ENCODE measurements at places on chromosomes 2 and 18. TPM values are rescaled to one million over a fixed set of nuclear protein-coding genes. Genes with fewer than 3 reads are reported as not detected.

SERPINB11 gene
- total RNA-seq = not detected

CENPO gene
- total RNA-seq = 26.5 TPM

LINC00305 gene
- total RNA-seq = not detected

L3MBTL4 gene
- 0.32 TPM for total RNA-seq

CDH2 gene
- 224 TPM for total RNA-seq

TMEM182 gene
- total RNA-seq = 5.8 TPM

KRCC1 gene
- 8.0 TPM for total RNA-seq

CYBRD1 gene
- total RNA-seq = 0.54 TPM

SPDYA gene
- 0.81 TPM for total RNA-seq

SERPINB4 gene
- not detected for total RNA-seq

SGPP2 gene
- total RNA-seq = 2.1 TPM

MCM6 gene
- total RNA-seq = 11.7 TPM

MSTN gene
- not detected for total RNA-seq

LYPD6 gene
- total RNA-seq = 1.5 TPM

INPP5D gene
- total RNA-seq = 2.2 TPM

CHRND gene
- 2.2 TPM for total RNA-seq

- no peak for DNase-seq
Measured at GRCh38 chr18:55863876-55864275, 275.9 kb upstream of the TCF4 start.

DNA sequence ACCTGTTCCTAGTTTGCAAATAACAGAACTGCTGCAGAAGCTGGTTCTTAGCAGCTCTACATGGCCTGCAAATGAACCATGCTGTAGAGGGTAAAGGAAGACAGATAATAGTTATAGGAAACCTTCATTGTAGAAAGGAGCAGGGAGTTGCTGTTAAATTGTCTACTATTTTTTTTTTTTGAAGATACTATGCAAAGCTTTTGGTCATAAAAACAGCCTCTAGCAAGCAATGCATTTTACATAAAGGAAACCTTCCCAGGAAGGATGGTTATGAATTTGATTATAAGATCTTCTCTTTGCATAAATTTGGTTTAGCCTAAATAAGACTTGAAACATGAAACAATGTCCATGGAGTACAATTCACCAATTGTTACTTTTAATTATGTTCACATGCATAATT lies 793.4 kb downstream of the SLC4A3 start:
- no peak for DNase-seq

DNA sequence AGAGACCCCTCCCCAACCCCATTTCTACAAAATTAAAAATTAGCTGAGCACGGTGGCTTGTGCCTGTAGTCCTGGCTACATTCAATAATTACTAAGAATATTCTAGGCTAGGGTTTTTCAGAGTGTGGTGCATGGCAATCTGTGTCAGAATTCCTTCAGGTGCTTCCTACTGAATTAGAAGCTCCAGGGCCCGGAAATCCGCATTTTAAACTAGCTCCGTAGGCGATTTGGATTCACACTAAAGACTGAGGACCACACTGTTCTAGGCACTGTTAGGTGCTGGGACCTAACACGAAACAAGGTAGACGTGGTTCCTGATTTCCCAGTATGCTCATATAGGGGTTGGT lies 628 bp upstream of the ZFAND2B start:
- no peak for DNase-seq

- no peak for DNase-seq
Measured at GRCh38 chr2:75598589-75599155, 37.9 kb upstream of the EVA1A start.

GRCh38 chr18:27614951-27615844 lies 430.1 kb upstream of the CHST9 start:
- no peak for DNase-seq

- no peak for DNase-seq
Measured at GRCh38 chr2:56455642-56456041, 271.9 kb downstream of the CCDC85A start.

- DNase-seq = no peak
Measured at GRCh38 chr18:58692422-58693185, 21.3 kb downstream of the MALT1 start.

GRCh38 chr2:120243875-120244553 lies 8.6 kb upstream of the RALB start:
- no peak for DNase-seq

DNA sequence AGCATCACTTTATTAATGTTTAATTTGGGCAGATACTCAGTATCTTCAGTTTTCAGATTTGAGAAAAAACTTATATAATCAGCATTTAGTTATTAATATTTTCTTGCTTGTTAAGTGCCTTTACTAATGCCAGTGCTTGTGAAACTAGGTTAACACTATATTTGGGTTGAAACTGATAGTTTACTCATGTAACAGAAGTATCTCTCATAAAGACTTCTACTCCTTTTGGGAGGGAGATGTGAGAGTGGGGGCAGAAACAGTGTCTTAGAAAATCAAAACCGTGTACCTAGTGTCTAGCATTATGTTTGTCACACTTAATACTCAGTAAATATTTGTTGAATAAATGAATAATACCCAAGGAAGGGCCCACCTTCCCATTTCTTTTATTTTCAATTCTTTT lies 129.5 kb downstream of the MSTN start:
- no peak for DNase-seq

DNA sequence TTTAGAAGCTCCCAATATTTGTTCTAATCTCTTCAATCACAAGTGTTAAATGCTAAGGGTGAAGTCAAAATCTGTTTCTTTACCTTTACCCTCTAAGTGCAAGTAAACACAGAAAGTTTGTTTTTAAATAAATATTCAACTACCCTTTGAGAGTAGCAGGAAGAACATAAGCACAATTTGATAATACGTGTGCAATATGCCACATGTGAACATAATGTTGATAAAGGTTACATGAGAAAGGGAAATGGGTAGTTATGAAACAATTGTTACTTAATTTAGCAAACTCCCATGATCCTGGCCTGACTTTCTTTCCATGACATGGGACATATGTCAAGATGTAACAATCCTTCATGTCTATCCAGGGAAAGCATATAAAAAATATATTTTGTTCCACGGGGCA lies 7.1 kb downstream of the SPRED2 start:
- DNase-seq = no peak

- DNase-seq = no peak
Measured at GRCh38 chr18:50509012-50509411, 50.9 kb upstream of the MAPK4 start.

DNA sequence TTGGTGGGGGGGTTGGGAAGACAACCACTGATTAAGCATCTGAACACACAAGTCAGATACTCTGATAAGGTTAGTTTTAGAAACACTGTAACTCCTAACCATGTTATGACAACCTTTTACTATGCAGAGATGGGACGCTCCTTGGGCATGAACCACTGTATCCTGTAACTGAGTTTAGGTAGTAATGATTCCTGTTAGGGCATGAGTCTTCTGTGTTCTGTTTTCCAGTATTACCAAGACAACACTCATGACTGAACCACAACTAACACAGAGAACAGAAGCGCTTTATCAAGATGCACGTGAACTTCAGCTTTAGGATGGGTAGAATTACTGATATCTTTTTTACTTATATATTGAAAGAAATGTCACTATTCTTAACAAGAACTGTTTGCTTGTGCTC lies 14.1 kb upstream of the CREB1 start:
- no peak for DNase-seq

- DNase-seq = no peak
Measured at GRCh38 chr2:122643725-122644329, 888.4 kb downstream of the TSN start.

DNA sequence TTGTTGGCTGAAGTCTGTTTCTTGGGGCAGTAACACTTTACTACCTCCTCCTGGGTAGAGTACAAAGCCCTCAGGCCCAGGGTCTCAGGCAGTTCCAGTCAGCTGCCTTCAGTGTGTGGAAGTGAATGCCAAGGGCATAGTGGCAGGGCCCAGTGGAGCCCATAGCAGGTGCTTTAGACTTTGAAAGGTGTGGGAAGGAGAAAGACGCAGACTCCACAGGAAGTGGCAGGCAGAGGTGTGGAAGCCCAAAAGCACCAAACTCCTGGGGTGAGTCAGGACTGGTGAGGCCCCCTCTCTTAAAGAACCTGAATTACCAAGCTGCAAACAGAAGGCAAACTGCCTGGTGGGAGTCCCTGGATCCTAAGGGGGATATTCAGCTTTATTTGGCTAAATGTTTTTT lies 45.3 kb downstream of the ADAM23 start:
- DNase-seq = no peak

DNA sequence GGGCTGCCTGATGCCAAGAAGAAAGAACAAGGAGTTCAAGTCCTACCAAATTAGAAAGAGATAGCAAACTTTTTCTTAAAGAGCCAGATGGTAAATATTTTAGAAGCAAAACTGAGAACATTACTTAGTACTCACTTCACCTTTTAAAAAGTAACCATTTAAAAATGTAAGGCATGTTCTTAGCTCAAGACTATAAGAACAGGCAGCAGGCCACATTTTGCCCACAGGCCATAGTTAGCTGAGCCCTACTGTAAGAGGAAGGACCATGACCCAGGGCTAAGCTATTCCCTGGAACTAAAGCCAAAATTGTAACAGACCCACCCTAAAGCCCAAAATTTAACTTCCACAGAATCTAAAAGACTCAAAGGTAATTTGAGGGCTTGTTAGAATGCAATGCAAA lies 31.3 kb downstream of the USP40 start:
- no peak for DNase-seq

DNA sequence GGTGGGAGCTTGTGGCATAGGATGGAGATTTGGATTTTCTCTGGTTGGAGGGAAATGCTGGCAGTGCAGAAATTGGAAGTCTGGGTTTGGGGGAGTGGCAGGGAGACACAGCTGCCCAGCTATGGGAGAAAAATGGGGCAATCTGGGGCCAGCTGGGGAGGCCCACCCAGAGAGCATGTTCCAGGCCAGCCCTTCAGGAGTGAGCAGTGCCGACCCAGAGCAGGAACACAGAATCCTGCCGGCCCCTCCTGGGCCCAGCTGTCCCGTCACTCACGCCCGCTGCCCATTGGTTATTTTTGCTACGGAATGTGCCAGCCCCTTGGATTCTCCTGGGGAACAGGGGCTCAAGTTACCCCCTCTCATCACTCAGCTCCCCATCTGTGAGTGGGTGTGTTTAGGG lies 4.9 kb downstream of the SPEG start:
- no peak for DNase-seq

- DNase-seq = peak; percentile 13
Measured at GRCh38 chr18:48832938-48833700, 117.6 kb downstream of the SMAD7 start.

DNA sequence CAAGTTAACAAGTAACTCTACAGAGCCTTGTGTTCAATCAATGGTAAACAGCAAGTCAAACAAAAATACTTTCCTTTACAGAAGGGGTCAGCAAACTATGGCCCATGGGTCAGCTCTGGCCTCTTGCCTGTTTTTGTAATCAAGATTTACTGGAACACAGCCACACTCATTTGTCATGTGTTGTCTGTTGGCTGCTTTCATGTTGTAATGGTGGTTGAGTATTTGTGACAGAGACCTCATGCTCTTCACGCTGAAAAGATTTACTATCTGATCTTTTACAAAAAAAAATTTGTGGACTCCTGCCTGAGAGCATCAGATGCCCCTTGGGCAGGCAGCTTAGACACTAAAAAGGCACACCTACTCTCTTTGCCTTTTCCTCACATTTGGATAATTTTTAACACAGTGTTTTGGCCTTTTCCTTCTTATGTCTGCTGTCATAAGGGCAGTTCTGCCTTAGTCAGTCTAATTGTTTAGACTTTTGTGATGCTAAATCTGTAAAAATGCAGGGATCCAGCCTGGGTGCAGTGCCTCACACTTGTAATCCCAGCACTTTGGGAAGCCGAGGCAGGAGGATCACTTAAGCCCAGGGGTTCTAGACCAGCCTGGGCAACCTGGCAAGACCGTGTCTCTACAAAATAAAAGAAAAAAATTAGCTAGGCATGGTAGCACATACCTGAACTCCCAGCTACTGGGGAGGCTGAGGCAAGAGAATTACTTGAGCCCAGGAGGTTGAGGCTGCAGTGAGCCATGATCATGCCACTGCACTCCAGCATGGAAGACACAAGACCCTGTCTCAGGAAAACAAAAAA lies 18.3 kb downstream of the IL1B start:
- DNase-seq = no peak

GRCh38 chr2:74162951-74163350 lies 15.2 kb upstream of the BOLA3 start:
- no peak for DNase-seq

- DNase-seq = peak; percentile 90
Measured at GRCh38 chr2:130391058-130391871, 35.4 kb downstream of the PTPN18 start.

DNA sequence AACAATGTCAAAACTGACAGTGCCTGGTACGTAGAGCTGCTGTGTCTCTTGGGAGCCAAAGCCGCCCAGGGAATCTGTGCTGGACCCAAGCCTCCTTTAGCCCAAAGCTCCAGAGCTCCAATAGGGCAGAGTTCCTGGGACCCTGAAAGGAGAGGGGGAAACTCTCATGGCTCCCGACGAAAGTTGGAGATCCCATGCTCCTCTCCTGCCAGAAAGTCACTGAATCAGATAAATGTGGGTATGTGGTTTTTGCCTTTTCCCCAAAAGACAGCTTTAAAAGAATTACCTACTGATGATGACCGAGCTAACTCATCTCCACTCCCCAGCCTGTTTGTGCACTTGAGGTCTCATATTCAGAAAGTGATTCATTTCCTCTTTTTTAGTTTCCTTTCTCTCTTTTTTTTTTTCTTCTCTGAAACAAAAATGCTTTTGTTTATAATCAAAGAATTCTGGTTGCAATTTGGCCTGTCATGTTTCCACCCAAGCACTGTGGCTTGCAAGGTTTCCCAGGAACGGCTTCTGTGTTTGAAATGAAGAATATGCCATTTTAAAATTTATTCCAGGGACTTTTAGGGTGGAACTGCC lies 14.1 kb upstream of the PMAIP1 start:
- no peak for DNase-seq

GRCh38 chr2:3451169-3451568 lies 68.2 kb downstream of the ADI1 start:
- DNase-seq = no peak

DNA sequence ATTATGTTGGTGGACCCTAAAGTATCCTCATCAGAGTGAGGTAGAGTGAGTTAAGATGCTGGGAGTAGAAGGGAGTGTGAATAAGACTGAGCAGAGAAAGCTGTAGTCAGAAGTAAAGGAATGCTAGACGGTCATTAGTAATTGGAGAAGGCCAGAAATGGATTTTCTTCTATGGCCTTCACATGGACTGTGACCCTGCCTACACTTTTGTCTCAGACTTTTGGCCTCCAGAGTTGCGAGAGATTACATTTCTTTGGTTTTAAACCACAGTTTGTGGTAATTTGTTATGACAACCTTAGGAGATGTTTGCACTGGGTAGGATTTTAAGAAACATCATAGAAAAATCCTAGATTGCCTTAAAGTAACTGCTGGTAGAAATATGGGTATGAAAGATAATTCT lies 1267.7 kb upstream of the TMEFF2 start:
- no peak for DNase-seq

GRCh38 chr2:159797543-159798375 lies at the start of gene CD302:
Gene CD302, minus strand, starts transcription at chr2:159798208. Its CDS starts 10 bp downstream, at chr2:159798198.
- DNase-seq = peak; percentile 65
